ENCODE measurements at places on chromosomes 16 and 17.

GRCh38 chr16:89601906-89602272 lies 11.6 kb upstream of the DPEP1 start:
- DNase-seq = no peak

GRCh38 chr16:3980253-3981111 lies 100.0 kb upstream of the CREBBP start:
- no peak for DNase-seq

DNA sequence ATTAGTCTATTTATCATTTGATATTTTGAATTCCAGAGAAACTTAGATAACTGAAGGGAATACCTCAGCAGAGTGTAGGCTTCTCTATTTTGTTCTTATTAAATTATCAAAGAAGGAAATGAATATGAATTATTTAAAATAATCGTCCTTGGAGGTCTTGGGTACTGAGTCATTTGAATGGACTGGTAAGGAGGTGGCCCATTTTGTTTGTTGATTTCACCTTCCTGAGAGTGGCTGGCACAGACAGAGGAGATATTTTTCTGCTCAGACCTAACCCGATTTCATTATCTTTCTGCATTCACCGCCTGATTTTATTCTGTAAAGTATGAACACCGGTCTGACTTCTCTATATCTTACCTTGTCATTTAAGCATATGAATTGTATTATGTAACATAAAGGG lies 88.0 kb downstream of the USP22 start:
- DNase-seq = no peak

GRCh38 chr16:53881371-53881770 lies 177.4 kb downstream of the FTO start:
- no peak for DNase-seq
